ENCODE measurements at places on chromosomes 1 and 21. TPM values are rescaled to one million over a fixed set of nuclear protein-coding genes. Genes with fewer than 3 reads are reported as not detected.

DNA sequence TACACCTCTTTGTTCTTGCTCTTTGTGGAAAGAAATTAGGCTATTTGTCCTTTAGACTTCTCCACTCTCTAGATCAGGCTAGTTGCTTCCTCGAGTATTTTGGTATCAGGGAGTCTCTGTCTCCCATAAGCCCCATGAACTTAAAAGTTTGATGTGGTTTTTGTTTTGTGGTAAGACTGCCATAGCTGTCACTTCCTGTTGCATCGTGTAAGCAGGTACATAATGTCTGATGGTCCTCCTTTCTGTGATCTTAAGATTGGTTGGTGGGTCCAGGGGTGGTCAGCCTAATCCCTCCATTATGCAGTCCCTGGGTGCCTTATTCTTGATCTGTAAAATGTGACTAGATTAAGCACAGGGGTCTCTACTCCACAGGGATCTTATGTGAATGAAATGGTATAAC lies 23.1 kb downstream of the CD53 start:
- H3K4me1 ChIP-seq, result no peaks in the 10 kb centered on the region
- DNase-seq, result no peak
- no peaks in the 10 kb centered on the region for H3K27me3 ChIP-seq

DNA sequence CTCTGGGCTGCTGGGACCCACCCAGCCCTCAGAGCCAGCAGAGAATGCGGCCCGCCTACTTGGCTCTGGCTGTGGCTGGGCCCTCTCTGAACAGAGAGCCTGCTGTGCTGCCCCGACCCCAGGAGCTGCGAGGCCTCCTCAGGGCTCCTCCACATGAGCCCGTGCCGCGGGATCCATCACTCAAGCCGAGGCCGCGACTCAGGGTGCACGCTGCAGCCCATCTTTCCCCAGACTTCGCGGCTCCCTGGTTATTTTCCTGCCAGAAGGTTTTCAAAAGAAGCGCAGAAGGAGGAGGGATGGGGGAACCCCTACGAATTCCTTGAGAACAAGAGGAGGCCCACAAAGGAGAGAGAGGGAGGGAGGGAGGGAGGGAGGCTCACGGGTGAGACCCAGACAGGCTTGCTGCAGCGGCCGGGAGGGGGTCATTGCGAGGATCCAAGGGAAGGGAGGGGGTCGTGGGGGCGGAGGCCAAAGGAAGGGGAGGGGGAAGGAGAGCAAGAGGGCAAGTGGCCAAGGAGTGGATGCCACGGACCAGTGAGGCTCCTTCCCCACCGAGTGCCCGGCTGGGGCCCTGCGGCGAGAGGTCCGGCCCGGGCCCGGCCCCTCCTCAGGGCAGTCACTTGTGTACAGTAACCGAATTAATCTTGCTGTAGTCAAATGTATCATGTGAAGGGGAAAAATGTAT lies 146.8 kb downstream of the CASZ1 start:
- H3K4me1 ChIP-seq, result no peaks in the 10 kb centered on the region
- no peaks in the 10 kb centered on the region for H3K36me3 ChIP-seq
- H3K27me3 ChIP-seq, result peaks cover 14% of the 10 kb centered on the region
- no peak overlapping the region for H3K4me3 ChIP-seq
- H3K27ac ChIP-seq, result no peak overlapping the region

- DNase-seq, result no peak
- no peaks in the 10 kb centered on the region for H3K4me1 ChIP-seq
- no peak overlapping the region for H3K4me3 ChIP-seq
- no peak overlapping the region for H3K27ac ChIP-seq
- H3K36me3 ChIP-seq, result no peaks in the 10 kb centered on the region
Observed at GRCh38 chr1:228799924-228800323, 64.6 kb downstream of the RHOU start.

Gene SCAMP3
- total RNA-seq, result 54.9 TPM

DNA sequence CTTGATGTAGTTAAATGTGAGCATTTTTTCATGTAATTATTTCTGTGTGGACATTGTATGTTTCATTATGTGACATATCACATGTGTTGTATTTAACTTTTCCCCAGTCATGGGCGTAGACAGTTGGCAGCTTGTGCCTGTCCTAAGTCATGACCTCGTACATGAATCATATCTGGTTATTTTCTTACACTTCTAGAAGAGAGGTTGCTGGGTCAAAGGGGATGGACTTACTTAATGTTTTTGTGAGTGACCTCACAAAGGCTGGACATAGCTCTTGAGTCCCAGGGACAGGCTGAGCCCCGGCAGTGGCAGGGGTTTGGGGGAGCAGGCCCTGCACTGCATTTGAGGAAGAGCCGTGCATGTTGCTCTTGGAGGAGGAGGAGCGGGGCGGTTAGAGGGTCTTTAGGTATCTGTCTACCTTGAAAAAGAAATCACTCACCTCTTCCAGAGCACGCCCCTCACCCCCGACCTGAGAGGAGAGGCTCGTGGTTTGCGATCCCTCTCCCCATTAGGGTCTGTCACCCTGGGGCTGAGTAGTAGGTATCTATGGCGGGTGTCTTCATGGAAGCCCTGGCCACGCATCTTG lies 16.4 kb downstream of the IFNGR2 start:
- H3K4me1 ChIP-seq, result no peaks in the 10 kb centered on the region
- H3K36me3 ChIP-seq, result peaks cover 21% of the 10 kb centered on the region
- no peak overlapping the region for H3K27ac ChIP-seq
- no peaks in the 10 kb centered on the region for H3K27me3 ChIP-seq
- no peak overlapping the region for H3K4me3 ChIP-seq

- no peak overlapping the region for H3K4me3 ChIP-seq
- H3K4me1 ChIP-seq, result no peaks in the 10 kb centered on the region
- H3K36me3 ChIP-seq, result no peaks in the 10 kb centered on the region
- H3K27me3 ChIP-seq, result no peaks in the 10 kb centered on the region
- H3K27ac ChIP-seq, result no peak overlapping the region
Observed at GRCh38 chr1:117802531-117803257, 126.7 kb downstream of the GDAP2 start.

DNA sequence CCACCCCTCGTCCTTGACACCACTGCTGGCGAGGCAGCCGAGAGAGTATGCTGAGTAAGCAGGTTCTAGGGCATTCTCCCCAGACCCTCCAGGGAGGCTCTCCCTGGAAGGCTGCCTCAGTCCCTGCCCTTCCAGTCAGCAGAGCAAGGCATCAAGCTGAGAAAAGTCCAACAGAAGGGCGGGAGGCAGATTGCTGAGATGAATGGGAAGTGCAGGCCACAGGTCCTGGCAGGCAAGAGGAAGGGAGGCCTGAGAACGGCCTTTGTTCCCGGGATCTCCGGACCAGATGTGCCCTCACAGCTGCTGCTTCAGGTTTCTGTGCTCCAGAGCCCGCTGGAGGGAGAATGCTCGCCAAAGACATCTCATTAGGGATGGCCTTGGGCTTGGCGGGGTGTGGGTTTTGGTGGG lies 270.0 kb upstream of the VAMP3 start:
- H3K27ac ChIP-seq, result no peak overlapping the region
- H3K4me1 ChIP-seq, result no peaks in the 10 kb centered on the region
- no peak overlapping the region for H3K4me3 ChIP-seq
- no peaks in the 10 kb centered on the region for H3K27me3 ChIP-seq
- peak; percentile 24 for DNase-seq

GRCh38 chr1:5659606-5660005 lies 332.6 kb downstream of the NPHP4 start:
- H3K27ac ChIP-seq, result no peak overlapping the region
- H3K4me3 ChIP-seq, result no peak overlapping the region
- H3K27me3 ChIP-seq, result peaks cover 6% of the 10 kb centered on the region
- no peak for DNase-seq

Gene UBE2U
- not detected for total RNA-seq

Gene ADAMTS4
- total RNA-seq, result 56.8 TPM

- peaks cover 10% of the 10 kb centered on the region for H3K4me1 ChIP-seq
- H3K27me3 ChIP-seq, result no peaks in the 10 kb centered on the region
- no peak for DNase-seq
- no peaks in the 10 kb centered on the region for H3K36me3 ChIP-seq
- no peak overlapping the region for H3K4me3 ChIP-seq
- H3K27ac ChIP-seq, result no peak overlapping the region
Observed at GRCh38 chr1:245428681-245429080, 273.9 kb downstream of the KIF26B start.

Gene FAM72D
- total RNA-seq, result 3.0 TPM

Gene B3GALT5
- total RNA-seq, result 7.3 TPM

GRCh38 chr1:173474097-173474779 lies 2.9 kb upstream of the PRDX6 start:
- DNase-seq, result no peak
- no peak overlapping the region for H3K4me3 ChIP-seq
- peaks cover 26% of the 10 kb centered on the region for H3K36me3 ChIP-seq
- peaks cover 4% of the 10 kb centered on the region for H3K27me3 ChIP-seq
- H3K27ac ChIP-seq, result no peak overlapping the region

DNA sequence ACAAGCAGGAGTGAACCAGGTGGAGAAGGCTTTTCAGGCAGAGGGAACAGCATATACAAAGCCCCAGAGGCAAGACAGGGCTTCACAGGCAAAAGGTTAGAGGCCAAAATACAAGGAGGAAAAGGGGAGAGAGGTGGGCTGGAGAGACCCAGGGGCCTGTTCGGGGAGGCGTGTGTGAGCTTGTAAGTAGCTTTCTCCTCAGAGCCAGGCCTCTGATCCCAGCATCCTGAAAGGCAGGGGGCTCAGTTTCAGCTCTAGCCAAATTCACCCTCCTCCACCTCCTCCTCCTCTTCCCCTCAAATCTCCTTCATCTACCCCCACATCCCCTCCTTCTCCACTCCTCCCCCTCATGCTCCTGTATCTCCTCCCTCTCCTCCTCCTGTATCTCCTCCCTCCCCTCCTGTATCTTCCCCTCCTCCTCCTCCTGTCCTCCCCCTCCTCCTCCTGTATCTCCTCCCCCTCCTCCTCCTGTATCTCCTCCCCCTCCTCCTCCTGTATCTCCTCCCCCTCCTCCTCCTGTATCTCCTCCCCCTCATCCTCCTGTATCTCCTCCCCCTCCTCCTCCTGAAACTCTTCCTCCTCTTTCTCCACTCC lies 148.6 kb downstream of the ST6GALNAC5 start:
- no peaks in the 10 kb centered on the region for H3K4me1 ChIP-seq
- no peak for DNase-seq
- peaks cover 3% of the 10 kb centered on the region for H3K27me3 ChIP-seq

- peaks cover 5% of the 10 kb centered on the region for H3K27me3 ChIP-seq
- no peak overlapping the region for H3K27ac ChIP-seq
- H3K4me1 ChIP-seq, result peaks cover 7% of the 10 kb centered on the region
Observed at GRCh38 chr1:175493321-175494010, 249.9 kb downstream of the TNR start.

- no peaks in the 10 kb centered on the region for H3K27me3 ChIP-seq
- H3K36me3 ChIP-seq, result no peaks in the 10 kb centered on the region
- DNase-seq, result no peak
- no peaks in the 10 kb centered on the region for H3K4me1 ChIP-seq
Observed at GRCh38 chr1:90557706-90558105, 159.4 kb downstream of the BARHL2 start.

- H3K27ac ChIP-seq, result no peak overlapping the region
- H3K36me3 ChIP-seq, result peaks cover 4% of the 10 kb centered on the region
- peaks cover 6% of the 10 kb centered on the region for H3K4me1 ChIP-seq
- peaks cover 4% of the 10 kb centered on the region for H3K27me3 ChIP-seq
- H3K4me3 ChIP-seq, result no peak overlapping the region
Observed at GRCh38 chr21:34858559-34858958, 189.8 kb downstream of the CLIC6 start.

Measured in endothelial cell (in vitro differentiated cells).